Stimulated activated CD4-positive, alpha-beta T cell treated with anti-CD3 and anti-CD28 coated beads, TNF-alpha, amount 100 ng/mL, for 24 hours (primary cell): ENCODE measurements at places on chromosomes 11 and 22.
A peak's percentile ranks its signal among the peaks of the same experiment; 100 is the strongest.

- no peak for DNase-seq
Observed at GRCh38 chr11:57536947-57537619, at the start of gene SMTNL1. Gene SMTNL1 (plus strand): TSS chr11:57537595. CDS start chr11:57542643, 5,048 bp downstream.

GRCh38 chr11:14813516-14813915 lies 78.5 kb downstream of the CYP2R1 start:
- no peak for DNase-seq

- DNase-seq: no peak
Observed at GRCh38 chr11:74826901-74827300, 78.3 kb downstream of the RNF169 start.

DNA sequence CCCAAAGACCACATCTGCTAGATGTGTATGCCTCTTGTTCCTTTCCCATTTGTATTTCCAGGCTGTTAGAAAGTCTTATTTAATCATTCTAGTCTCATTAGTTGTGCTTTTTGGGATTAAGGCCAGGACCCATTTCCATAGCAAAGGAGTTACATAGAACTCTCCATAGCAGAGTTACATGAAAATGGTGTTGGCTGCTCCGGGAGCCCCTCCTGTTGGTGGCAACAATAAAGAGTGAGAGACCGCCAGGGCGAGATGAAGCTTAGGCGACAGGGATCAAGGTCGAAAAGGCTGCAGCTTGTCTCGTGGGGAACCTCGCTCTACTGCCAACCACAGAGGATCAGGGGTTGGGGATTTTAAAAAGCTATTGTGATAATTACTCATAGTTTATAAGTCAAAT lies 58.3 kb downstream of the GRIK4 start:
- no peak for DNase-seq

DNA sequence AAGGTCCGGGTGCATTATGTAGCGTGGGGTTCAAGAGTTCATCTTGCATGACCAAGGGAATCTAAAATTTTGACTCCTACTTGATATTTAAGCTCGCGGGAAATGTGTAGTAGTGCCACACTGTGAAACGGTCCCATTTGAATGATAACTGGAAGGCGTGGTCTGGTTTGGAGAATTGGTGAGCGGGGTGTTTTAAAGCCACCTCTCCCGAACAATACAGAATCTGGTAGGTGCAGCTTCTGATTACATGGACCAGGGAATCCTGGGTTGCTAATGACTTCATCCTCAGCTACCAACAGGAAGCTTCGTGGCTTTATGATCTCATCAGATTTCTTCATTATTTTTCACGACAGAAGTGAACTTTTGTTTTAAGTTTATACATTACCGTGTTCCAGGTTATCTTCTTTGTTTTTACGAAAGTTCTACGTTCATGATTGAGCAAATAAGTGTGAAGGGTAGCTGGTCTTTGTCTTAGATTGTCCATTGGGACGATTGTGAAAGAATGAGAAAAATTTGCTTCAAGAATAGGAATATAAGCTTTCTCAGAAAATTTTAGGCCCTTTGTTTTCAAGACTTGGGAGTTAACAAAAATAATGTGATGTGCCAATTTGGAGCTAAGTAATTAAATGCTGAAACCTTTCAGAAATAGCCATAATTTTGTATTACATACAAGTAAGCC lies 1.7 kb downstream of the QSER1 start:
- DNase-seq: no peak

DNA sequence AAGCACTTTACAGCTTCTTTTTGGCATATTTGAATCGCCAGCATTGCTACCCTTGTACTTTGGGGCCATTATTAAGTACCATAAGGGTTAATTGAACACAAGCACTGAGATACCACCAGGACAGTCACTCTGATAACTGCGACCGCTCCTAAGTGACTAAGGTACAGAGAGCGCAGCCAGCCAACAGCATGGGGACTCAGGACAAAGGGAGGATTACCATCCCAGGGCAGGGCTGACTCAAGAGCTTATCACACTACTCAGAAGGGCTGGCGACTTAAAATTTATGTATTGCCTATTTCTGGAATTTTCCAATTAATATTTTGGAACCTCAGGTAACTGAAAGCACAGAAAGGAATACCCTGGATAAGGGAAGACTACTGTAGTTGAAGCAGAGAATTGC lies 479 bp downstream of the ZNF280A start:
- DNase-seq: no peak

DNA sequence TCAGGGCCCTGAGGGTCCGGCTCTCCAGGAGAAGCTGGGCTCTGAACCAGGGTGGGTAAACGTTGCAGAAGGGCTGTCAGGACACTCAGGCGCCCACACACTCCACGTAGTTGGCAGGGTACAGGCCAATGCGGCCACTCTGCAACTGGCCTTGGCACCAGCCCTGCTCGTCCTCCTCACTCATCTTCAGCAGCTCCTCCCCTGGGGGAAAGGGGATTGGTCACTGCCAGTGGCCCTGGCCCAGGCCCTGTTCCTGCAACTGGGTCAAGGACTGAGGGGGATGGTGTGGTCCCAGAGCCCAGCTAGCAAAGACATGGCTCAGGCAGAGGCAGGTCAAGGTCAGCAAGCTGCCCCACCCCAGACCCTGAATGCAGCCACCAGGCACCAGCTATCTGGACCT lies 1.2 kb upstream of the ARFGAP2 start:
- DNase-seq: no peak

DNA sequence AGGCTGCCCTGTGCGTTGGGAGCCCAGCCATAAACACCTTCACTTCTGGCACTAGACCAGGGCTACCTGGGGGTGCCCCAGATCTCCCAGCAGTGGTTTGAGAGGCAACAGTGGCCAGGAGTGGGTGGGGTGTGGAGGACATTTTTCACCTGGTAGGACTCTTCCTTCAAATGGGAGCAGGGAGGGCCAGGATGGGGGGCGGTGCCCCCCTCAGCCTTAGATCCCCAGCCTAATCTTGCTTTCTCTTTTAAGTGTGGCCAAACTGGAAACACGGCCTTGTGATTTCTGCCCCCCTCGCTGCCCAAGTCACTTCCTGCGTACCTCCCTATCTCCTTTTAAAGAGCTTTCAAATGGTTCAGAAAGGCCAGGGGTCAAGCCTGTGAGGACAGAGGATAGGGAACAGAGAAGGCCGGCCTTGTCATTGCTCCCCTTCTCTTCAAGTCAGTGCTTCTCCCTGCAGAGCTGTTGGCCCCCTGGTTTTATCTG lies 800 bp downstream of the KCNJ5 start:
- DNase-seq: no peak

DNA sequence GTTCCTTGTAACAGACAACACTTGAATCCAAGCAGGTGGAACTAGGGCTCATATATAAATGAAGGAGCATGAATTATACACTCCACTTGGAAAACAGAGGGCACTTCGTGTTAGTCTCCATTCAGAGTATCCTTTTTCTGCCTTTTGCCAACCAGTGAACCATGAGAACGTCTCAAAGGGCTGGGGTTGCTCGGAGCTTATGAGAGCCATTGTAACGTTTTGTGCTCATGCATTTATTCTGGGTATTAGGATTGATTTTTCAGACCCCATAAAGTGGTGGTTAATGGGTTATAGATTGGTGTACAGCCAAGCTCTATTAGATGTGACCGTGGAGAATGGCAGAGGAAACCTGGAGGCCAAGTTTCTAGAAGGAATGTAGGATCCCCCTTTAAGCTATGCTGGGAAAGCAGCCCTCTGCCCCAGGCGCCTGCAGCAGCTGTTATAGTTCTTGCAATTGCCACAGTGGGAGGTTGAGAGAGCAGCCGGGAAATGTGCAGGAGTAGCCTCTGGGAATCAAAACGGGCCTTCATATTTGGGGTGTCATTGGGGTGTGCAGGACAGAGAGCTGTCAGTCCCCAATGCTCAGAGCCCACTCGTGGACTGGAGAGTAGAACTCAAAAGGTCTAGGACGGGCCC lies 54.6 kb upstream of the ASPHD2 start:
- DNase-seq: no peak

- no peak for DNase-seq
Observed at GRCh38 chr11:93573184-93573583, 30.0 kb upstream of the SMCO4 start.

- DNase-seq: no peak
Observed at GRCh38 chr11:15840966-15841365, 515.4 kb downstream of the SOX6 start.

- no peak for DNase-seq
Observed at GRCh38 chr22:30054067-30054763, 26.0 kb upstream of the HORMAD2 start.

GRCh38 chr11:8192016-8192895 lies 23.4 kb upstream of the RIC3 start:
- peak; percentile 7 for DNase-seq

- DNase-seq: no peak
Observed at GRCh38 chr11:110089617-110090282, 3.4 kb upstream of the ZC3H12C start.

- DNase-seq: no peak
Observed at GRCh38 chr11:26507229-26507628, 64.8 kb downstream of the MUC15 start.

DNA sequence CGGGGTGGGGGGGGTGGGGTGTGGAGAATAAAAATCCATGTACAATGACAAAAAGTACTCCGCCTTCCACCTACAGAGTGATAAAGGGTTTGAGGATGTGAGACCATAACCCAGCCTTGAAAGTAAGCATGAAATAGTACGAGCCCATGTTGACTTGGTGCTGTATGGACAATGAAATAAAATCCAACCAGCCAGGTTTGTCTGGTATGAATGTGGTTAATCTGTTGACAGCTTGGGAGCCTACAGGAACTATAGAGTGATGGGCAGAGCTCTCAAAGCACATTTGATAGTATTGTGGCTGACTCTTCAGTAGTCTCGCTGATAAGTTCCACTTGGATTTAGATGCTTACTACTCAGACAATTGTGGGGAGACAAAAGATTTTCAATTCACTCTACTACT lies 48.8 kb upstream of the CD44 start:
- no peak for DNase-seq

DNA sequence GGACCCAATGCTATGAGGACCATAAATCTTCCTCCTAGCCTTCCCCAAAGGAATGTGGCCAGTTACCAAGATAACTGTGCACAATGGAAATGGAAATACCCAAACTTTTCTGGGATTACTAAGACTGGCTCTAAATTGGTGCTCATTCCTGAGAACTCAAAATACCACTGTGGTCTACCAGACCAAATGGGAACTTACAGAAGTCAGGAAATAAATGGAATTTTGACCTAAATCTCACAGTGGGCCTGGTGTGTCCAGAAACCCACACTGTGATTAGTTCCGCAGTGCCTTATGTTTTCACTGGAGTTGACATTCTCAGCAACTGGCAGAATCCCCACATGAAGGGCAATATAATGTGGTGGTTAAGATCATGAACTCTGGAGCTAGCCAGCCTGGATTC lies 99.4 kb upstream of the ZC3H12C start:
- DNase-seq: no peak

DNA sequence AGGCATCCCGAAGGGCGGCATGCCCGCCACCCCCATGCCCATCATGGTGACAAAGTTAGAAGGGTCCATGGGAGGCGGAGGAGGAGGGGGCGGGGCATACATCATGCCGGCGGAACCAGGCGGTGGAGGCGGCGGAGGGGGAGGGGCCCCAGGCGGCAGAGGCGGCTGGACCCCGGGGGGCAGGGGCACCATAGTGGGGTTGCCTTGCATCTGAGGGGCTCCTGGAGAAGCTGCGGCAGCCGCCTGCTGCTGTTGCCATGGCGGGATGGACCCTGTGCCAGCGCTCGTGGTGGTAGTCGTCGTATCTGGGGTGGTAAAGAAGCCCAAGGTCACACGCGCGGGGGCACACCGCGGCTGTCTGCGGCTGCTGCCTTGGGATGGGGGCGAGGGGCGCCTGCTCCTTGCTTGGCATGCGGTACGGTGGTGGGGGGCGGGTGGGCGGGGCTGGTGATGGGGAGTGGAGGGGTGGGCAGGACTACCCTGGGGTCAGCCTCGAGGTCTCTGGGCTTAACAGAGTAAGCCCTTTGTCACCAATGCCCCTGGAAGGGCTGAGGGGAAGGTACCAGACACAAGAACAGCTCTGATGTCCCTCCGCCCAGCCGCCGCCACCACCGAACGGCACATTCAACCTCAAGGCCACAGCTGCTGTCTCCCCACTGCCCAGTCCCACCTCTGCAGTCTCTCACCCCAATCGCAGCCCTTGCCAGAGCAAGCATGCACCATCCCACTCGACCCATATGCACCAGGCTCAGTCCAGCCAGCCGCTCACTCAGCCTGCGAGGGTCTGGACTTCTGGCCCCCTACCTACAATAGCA lies 6.3 kb upstream of the PYGM start:
- no peak for DNase-seq

- DNase-seq: no peak
Observed at GRCh38 chr11:61589961-61590360, 9.1 kb upstream of the SYT7 start.

- DNase-seq: no peak
Observed at GRCh38 chr22:20106205-20106848, 9.6 kb upstream of the RANBP1 start.

- no peak for DNase-seq
Observed at GRCh38 chr11:19311308-19312030, 70.7 kb upstream of the E2F8 start.

DNA sequence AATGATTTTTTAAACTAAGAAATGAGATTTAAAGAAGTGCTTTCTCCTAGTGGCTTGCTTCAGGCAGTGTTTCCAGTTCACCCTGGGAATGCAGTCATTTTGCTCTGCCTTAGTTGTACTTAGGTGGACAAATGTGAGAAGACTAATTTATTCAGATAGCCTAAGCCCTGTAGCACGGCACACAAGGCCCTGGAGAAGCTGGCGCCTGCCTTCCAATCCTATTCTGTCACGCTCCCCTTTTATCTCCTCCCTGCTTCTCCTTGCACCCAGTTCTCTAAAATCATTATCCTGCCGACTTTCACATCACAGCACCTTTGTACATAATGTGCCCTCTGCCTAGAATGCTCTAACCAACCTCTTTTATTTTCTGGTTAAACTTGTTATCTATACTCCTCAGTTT lies 64.0 kb downstream of the PPME1 start:
- DNase-seq: no peak

GRCh38 chr11:35089666-35090065 lies 49.3 kb upstream of the CD44 start:
- DNase-seq: no peak

GRCh38 chr22:45058622-45058912 lies 48.8 kb upstream of the PHF21B start:
- DNase-seq: no peak

GRCh38 chr22:40024201-40025061 lies 29.7 kb downstream of the FAM83F start:
- peak; percentile 34 for DNase-seq

DNA sequence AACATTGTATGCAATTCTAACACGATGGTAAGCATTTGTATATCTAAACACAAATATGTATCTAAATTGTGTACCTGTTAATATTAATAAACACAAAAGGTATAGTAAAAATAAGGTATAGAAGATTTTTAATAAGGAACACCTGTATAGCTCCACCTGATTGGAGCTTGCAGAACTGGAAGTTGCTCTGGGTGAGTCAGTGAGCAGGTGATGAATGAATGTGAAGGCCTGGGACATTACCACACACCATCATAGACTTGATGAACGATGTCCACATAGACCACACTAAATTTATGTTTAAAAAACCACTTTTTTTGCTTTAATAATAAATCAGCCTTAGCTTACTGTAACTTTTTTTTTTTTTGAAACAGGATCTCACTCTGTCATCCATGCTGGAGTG lies 97.6 kb upstream of the CLMP start:
- DNase-seq: no peak

GRCh38 chr11:69122630-69123431 lies 32.9 kb upstream of the SMIM38 start:
- peak; percentile 46 for DNase-seq
